ACHN (cell line): ENCODE measurements at places on chromosomes 4 and X.
A peak's percentile ranks its signal among the peaks of the same experiment; 100 is the strongest.

DNA sequence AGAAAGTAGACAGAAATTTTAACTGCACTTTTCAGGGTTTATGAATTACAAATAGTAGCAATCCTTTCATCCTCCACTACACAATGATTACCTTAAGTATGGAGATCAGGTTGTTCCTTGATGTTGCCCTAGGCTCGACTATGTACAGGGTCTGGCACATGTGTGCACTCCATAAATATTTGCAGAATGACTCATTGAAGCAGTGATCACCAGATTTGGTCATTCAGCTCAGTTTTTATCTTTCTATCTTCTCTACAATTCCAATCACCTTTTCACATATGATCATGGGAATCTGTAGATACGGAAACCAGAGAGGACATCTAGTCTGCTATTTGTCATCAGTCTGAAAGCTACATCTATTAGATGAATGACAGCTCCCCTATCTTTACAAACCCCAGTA lies 171.7 kb upstream of the HCCS start:
- DNase-seq, result peak; percentile 21

DNA sequence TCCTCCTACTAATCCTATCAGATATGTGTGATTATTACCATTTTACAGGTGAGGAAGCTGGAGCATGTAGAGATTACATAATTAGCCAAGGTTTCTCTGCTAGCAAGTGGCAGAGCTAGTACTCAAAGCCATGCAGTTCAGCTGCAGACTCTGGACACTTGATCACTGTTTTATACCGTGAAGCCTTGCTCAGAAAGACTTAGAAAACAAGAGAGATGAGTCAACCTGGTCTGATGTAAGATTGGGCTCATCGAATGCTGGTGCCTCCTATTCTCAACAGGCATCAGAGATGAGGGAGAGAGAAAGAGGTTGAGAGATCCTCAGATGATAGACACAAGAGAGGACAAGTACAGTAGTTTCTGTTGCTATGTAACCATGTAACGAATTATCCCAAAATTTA lies 19.0 kb upstream of the PDE5A start:
- no peak for DNase-seq

DNA sequence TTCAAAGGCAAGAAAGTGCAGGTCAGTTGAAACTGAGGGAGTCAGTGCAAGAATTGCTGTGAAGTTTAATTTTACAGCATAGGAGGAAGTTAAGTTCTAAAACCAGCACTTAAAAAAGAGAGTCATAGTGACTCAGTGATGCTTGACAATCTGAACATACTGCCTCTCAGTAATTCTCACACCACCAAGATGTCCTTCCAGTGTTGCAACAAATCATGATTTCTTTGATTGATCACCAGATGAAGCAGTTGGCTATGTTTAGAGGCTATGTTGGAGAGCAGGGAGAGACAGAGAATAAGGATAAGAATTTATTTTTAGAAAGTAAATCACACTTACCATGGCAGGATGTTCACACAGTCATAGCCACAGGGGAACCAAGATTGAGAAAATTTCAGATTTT lies 13.2 kb downstream of the TRIM2 start:
- no peak for DNase-seq

DNA sequence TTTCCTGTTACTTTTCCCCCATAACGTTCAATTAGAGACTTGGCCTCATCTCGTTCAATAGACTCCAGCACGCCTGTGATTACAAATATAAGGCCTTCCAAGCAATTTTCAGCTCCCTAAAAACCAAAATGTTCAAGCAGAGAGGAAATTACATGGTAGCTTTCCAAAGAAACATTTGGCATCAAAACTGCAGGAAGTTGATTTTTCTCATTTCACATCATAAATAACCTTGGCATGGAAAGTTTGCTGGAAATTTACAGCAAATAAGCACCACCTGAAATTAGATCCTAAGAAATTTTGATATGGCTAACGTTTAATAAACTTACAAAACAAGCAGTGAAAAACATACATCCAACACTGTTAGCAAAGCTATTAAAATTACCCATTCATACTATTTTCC lies 53.3 kb downstream of the RFC1 start:
- DNase-seq, result no peak

DNA sequence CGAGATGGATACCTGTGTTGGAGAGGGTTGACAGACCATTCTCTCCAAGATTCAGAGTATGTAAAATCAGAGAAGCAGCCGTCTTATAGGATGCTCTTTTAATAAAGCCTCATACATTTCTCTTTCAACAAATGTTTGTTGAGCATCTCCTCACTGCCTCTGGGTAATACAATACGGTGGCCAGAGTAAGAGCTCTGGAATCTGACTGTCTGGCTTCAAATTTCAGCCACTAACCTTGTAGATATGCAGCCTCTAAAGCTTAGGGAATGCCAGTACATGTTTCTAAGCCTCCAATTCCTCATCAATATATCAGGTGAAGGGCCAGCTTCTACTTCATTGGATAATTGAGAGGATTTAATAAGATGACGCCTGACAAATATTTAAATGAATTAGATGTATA lies 61.3 kb downstream of the CLNK start:
- DNase-seq, result no peak

DNA sequence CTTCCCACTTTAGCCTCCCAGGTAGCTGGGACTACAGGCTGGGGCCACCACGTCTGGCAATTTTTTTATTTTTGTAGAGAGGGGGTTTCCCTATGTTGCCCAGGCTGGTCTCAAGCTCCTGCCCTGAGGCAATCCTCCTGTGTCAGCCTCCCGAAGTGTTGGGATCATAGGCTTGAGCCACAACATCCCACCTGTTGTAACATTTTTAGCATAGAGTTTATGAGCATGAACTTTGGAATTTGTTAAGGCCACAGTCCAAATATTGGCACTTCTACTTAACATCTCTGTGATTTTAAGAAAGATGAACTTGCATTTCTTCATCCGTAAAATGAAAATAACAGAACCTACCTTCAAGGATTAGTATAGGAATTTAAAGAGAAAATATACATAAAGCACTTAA lies 445.6 kb downstream of the IQCM start:
- no peak for DNase-seq
